ENCODE measurements at places on chromosomes 1 and 21.
A peak's percentile ranks its signal among the peaks of the same experiment; 100 is the strongest.

GRCh38 chr1:227728059-227728891 is 6.8 kb downstream of the JMJD4 start:
- DNase-seq, result no peak

- no peak for DNase-seq
These were observed 77.8 kb upstream of the SPAG17 start for GRCh38 chr1:118262865-118263264.

- DNase-seq, result no peak
These were observed 2.9 kb upstream of the ATP1A1 start for GRCh38 chr1:116370181-116370580.

DNA sequence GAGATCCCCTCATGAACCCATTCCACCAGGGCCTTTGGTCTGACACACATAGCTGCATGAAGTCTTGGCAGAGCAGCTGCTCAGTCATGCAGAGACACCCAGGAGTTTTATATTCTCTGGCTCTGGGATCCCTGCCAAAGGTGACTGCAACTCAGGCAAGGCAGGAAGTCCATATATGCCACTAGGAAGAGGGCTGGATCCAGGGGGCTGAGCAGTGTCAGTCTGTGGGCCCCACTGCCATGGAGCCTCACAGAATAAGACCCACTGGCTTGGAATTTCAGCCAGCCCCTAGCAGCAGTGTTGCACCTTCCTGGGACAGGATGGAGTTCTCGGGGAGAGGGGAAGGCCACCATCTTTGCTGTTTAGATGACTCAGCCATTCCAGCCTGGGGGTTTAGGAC is 199.7 kb downstream of the TBX15 start:
- DNase-seq, result no peak

DNA sequence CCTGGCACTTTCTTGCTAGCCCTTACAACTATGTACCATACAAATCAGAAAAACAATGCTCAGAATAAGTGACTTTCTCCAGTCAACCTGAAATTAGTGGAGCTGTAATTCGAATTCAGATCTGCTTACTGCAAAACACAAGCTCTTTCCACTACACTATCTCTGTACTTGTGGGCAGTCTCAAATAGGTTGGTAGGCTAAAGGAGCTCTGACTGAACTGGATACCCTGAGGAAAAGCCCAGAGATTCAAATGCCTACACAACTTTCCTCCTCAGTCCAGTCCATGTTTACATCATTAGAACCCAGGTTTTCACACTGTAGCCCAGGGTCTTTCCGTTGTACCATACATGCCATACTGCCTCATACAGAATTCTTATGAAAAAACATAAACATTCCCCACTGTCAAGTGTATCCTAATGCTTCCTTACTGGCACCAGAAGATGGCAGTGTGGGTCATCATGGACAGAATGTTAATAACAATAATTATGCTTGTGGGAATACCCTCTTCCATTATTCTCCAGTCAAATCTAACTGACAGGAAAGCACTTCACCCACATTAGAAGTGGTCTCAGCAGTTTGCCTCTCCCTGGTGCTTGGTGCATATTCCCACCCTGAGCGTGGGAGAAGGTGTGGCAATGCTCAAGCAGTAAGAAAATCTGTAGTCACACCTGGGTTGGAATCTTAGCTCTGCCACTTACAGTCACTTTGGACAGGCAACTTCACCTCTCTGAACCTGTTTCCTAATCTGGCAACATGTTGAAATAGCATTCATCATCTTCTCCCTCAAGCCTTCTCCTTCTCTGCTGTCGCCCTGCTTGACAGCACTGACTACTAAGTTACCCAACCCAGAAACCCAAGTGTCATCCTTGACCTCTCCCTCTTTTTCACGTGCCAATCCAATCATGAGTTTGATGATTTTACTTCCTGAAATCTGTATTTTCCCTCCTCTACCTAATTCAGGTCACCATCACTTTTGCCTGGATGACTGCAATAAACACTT is 14.4 kb upstream of the ZFYVE9 start:
- peak; percentile 46 for DNase-seq

DNA sequence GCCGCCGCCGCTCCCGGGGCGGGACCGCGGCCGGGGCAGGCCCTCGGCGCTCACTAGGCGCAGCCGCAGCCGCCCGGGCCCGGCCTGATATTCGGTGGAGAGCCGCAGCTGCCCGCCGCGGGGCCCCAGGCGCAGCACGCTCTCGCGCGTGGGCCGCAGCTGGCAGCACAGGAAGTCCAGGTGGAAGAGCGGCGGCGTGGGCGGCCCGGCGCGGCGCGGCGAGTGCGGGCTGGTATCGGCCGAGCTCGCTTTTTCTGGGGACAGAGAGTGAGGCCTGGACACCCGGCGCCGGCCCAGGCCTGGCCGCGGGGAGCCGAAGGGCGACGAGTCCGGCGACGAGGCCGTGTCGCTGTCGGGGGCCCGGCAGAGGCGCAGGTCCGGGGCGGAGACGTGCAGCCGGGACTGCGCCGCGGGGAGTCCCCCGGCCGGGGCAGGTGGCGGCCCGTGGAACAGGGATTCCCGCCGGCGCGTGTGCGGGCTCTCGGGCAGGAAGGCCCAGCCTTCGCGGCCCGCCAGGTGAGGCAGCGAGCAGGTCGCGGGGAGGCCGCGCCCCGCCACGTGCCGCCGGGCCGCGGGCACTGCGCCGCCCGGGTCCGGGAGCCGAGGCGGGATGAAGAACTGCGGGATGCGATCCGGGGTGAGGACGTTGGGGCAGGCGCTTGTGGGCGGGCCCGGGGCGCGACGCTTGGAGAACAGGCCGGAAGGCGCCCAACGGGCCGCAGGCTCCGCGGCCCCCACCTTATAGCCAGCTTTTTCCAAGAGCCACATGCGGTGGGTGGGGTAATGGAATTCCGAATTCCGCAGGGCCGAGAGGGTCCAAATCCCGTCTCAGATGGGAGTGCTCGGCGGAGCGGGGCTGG is 1.2 kb downstream of the C2CD4D start:
- no peak for DNase-seq

GRCh38 chr1:67941746-67942145 is 108.5 kb upstream of the GNG12 start:
- no peak for DNase-seq

- no peak for DNase-seq
These were observed 17.1 kb downstream of the ZBTB17 start for GRCh38 chr1:15958793-15959192.

GRCh38 chr21:39867198-39867650 is at the start of gene PCP4:
PCP4 (plus strand) TSS chr21:39867438; CDS start chr21:39867502, 64 bp downstream.
- DNase-seq, result peak; percentile 25

GRCh38 chr1:106564192-106564591 is 492.3 kb upstream of the PRMT6 start:
- no peak for DNase-seq

DNA sequence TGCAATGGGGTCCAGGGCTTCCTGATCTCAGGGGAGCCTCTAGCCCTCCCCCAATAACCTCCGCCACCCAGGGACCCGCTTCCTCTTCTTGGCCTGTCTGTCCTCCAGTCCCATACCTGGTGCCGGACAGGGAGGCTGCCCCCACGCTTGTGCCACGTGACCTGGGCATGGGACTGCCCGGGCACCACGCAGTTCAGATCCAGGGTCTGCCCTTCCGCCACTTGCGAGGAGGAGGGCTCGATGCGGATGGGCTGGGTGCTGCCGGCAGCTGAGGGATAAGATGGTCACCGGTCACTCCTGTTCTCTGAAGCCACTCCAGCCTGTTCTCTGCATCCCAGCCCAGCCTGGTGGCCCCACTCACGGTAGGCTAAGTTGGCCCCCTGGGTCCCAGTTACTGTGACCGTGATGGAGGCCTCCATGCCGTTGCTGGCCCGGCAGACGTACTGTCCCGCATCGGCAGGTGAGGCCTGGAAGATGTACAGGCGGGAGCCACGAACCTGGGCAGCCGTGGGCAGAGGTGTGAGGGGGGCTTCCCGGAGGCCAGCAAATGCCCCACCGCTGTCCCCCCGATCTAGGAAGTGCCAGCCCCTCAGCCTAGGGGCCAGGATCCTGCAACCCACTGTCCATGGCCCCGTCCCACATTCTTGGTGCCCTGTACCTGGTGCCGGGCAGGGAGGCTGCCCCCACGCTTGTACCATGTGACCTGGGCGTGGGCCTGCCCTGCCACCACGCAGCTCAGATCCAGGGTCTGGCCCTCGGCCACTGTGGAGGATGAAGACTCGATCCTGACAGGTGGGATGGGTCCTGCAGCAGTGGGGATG is 39.6 kb downstream of the LDLRAD2 start:
- DNase-seq, result no peak

DNA sequence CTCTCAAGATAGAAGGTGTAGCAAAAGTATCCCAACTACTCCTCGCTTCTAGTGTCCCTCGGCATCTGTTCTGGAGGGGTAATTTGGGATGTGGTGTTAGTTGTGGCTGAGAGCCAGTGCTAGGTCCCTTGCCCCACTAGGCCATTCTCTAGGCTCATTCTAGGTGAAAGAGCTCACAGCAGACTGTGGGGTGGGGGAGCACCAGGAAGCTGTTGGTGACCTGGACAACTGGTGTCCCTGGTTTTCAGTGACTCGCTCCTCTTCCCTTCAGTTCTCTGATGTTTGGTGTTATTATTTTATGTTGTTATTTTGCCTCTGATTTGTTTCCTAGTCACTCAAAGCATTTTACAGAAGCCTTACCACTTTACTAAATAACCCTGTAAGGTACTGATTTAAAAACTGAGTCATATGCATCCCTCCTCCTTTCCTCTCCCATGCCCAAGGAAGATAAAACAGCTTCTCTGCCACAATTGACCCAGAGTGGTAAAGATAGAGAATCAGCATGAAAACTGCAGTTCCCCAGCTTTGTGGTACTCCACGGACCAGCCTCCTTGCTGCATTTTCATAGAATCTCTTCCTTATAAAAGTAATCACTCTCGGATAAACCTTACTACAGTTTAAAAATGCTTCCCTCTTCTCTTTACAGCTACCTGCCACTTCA is 14.1 kb downstream of the DYRK3 start:
- DNase-seq, result no peak

GRCh38 chr1:6870571-6870970 is 85.3 kb downstream of the CAMTA1 start:
- no peak for DNase-seq

DNA sequence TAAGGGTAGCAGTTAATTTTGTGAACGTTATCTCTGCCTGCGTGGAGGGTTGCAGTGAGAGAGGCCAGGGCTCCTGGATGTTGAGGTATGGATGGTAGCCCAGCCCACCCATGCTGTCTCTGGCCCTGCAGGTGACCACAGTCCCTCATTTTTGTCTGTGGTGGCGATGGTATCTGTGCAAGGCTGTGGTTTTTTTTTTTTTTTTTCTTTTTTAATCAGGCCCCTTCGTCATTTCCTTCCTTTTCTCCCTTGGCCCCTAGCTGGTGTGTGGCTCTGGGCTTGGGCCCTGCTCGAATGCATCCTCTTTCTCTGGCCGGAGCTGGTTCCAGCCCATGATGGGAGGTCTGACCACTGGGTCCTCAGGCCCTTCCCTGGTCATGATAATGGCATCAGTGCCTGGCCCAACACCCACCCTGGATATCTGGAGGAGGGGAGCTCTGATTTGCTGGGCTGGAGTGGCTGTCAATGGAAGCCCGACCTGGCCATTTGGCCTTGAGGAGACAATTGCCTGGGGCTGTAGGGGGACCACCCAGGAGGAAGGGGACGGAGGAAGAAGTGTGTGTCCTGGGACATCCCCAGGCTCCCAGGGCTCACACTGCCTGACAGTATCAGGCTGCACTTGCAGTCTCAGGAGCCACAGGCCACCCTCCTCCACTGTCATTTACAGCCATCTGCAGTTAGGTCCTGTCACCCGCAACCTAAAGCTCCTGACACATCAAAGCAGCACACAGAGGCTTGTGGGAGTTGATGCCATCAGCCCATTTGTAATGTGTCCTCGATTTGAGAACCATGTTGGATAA is 8.1 kb upstream of the RNF187 start:
- DNase-seq, result no peak

GRCh38 chr1:100006688-100007087 is 36.9 kb downstream of the SLC35A3 start:
- DNase-seq, result no peak

DNA sequence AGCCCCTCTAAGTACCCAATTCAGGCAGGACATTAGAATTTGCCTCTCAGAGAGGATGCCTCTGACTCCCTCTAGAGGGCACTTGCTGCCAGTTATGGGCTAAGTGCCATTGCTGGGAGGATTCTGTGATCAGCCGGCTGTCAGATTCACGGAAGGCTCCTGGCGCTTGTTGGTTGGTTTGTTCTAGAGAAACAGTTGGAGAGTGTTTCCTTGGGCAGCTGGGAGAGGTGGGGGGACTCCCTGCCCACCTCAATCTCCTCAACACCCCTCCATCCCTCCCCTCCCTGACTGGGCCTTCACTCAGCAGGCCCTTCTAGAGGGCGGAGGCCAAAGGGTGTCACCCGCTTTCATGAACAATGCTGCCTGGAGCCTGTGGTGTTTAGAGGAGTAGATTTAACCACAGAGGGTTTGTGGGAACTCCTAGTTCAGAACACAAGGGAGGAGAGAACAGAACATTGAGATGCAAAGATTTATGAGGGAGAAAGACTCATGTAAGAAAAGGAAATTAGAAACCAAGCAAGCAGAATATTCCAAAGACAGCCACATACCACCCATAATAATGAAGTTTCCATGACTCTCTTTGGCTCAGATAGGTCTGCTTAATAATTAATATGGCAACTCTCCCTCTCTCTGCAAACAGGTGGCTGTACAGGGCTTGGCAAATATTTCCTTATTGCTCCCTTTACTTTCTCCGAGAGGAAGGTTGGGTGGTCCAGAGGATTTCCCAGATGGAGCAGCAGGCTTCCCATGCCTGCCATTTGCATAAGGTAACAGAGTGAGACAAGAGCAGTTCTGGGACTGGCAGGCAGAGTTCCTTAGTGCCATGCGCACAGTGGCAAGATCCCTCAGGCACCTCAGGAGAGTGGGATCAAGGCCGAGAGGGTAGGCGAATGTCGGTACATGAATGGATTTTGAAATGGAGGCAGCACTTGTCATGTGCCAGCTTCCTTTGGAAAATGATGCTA is 30.0 kb upstream of the ACP6 start:
- DNase-seq, result no peak

DNA sequence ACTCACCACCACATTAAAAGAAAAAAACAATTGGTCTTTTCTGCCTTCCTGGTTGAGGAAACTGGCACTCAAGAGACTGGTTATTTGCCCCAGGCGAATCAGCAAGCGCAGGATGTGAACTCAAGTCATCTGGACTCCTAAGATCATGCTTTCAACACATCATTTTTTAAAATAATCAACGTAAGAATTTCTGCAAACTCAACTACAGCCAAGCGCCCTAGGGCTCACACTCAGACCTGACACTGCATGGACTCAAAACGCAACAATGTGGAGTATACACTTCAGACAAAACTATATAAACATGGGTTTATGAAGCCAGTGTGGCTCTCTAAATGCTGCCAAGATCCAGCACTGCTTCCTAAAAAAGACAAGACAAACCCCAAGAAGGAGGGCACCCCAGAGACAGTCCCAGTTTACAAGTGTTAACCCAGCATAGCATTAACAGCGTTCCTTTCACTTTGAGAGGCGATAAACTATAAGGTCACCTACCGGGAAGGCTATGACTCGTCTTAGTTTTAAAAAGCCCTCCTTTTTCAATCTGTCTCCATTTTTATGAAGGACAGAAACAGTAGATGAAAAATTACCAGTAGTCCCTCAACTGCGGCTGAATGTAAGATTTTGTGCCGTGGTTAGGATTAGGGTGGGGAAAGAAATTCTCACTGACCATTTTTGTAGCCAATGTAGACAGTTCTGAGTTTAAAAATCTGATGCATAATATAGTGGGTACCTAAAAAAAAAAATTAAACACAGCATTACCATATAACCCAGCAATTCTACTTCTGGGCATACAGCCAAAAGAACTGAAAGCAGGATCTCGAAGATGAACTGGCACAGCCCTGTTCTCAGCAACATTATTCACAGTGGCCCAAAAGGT is 54.8 kb downstream of the SIPA1L2 start:
- DNase-seq, result no peak

- DNase-seq, result no peak
These were observed 73.7 kb downstream of the ATP1B1 start for GRCh38 chr1:169180174-169180573.
